ENCODE measurements at places on chromosomes 2 and 18. TPM values are rescaled to one million over a fixed set of nuclear protein-coding genes. Genes with fewer than 3 reads are reported as not detected.
A peak's percentile ranks its signal among the peaks of the same experiment; 100 is the strongest.

DNA sequence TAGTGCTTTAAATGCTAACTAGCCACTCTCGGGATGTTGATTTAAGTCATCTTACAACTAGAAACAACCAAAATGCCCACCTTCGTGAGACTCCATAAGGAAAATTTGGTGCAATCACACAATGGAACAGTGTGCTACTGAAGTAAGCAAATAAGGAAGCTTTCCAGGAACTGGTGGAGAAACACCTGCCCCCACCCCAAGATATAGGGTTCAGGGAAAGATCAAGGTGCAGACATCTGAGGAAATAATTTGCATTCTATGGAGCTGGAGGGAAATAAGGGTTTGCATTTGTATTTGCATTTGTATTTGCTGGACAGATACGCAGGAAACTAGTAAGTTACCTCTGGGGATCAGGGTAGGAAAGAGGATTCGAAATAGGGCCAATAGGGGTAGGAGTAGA lies 90.9 kb downstream of the ACAA2 start:
- DNase-seq: no peak

DNA sequence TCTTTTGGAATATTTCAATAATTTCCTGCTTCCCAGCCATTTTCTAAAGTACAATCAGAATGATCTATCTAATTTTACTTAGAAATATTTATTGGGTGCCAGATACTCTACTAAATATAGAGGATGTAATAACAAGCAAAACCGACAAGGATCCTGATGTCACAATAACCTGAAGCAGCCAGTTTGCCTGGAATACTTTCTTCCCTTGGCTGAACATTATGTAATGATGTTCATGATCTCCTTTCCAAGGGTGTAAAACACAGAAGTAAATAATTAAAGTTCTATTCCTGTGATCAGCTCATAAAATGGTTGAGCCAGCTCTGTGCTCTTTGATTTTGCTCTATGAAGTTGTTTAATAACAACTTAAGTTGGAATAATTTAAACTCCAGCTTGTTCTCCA lies 2.6 kb upstream of the MRPL19 start:
- DNase-seq: no peak

DNA sequence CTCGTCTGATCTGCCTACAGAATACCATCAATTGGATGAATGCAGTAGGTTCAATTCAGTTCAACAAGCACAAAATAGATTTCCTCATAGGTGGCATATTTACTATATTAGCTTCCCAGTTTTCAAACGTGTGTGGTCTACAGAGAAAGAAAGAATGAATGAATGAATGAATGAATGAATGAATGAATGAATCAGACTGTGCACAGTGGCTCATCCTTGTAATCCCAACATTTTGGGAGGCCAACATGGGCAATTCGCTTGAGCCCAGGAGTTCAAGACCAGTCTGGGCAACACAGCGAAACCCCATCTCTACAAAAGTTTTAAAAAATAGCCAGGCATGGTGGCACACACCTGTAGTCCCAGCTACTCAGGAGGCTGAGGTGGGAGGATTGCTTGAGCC lies 94.9 kb downstream of the TRABD2A start:
- no peak for DNase-seq

DNA sequence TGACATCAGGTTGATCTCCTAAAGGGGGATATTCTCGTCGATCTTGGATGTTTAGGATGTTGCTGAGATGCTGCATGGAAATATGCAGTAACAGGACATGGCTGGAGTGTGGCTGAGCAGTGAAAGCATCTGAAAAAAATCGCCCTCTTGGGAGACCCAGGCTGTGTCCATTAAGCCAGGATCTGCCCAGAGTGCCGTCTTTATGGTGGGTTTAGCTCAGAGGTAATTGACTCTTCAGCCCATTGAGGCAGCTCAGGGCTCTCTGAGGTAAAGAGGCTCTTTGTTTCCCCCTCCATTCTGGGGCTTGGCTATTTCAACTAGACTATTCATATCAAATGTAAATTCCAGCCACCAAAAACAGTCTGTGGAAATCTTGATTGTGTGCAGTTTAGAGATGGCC lies 26.5 kb downstream of the OSBPL6 start:
- peak; percentile 61 for DNase-seq

GRCh38 chr2:47274054-47274782 lies 119.1 kb upstream of the STPG4 start:
- DNase-seq: no peak

GRCh38 chr2:148888003-148888501 lies 13.0 kb downstream of the KIF5C start:
- DNase-seq: peak; percentile 71

- DNase-seq: peak; percentile 48
Measured at GRCh38 chr2:46812361-46813019, 103.1 kb downstream of the MCFD2 start.

GRCh38 chr18:46073474-46074331 lies 1.6 kb upstream of the PSTPIP2 start:
- peak; percentile 67 for DNase-seq

GRCh38 chr2:218447072-218447471 lies 28.1 kb downstream of the VIL1 start:
- DNase-seq: no peak

DNA sequence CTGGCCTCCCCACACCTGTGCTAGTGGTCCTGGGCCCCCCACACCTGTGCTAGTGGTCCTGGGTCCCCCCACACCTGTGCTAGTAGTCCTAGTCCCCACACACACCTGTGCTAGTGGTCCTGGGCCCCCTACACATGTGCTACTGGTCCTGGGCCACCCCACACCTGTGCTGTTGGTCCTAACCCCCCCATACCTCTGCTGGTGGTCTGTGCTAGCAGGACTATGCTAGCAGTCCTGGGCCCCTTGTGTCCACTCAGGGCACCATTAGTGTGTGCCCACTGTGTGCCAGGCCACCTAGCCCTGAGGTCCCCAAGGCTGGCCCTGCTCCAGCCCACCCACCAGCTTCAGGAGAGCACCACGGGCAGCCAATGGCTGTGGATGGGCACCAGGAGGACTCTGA lies 558.2 kb upstream of the SALL3 start:
- DNase-seq: no peak

- no peak for DNase-seq
Measured at GRCh38 chr2:1745171-1746023, 1.1 kb upstream of the PXDN start.

GRCh38 chr18:63971320-63972001 lies 1.6 kb downstream of the SERPINB8 start:
- no peak for DNase-seq

GRCh38 chr2:205887637-205888036 lies 198.3 kb downstream of the INO80D start:
- DNase-seq: no peak

- DNase-seq: no peak
Measured at GRCh38 chr2:234193977-234194563, 143.6 kb downstream of the SPP2 start.

DNA sequence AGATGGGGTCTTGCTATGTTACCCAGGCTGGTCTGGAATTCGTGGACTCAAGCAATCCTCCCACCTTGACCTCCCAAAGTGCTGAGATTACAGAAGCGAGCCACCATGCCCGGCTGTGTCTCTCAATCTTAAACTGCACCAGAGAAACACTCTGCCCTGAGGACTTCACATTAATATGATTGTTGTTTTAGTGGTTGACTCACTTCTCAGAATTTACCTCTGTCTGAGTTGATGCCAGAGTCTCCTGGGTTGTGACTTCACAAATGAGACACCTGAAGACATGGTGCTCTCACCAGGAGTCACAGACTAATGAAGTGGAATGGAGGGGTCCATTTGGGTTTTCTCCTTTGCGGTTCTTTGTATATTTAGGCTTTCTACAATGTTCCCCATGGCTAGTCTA lies 61.0 kb upstream of the TGIF1 start:
- no peak for DNase-seq

- DNase-seq: no peak
Measured at GRCh38 chr2:169343202-169343601, 19.1 kb downstream of the LRP2 start.

DNA sequence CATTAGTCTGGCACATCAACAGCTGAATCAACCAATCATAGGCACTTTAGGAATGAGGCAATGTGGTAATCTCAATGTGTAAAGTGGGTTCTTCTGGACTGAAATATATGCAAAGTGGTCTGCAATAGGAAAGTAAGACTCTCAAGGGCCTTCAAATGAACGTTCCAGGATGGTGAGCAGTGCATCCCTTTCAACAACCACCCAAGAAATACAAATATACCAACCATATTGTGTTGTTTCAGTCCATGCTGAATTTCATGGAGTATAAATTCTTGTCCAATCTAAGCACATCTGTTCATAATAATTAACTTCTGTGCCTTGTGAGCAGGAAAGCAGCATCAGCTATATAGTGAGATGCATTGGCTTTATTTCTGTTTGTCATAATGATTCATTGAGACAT lies 556.2 kb downstream of the THSD7B start:
- no peak for DNase-seq

DNA sequence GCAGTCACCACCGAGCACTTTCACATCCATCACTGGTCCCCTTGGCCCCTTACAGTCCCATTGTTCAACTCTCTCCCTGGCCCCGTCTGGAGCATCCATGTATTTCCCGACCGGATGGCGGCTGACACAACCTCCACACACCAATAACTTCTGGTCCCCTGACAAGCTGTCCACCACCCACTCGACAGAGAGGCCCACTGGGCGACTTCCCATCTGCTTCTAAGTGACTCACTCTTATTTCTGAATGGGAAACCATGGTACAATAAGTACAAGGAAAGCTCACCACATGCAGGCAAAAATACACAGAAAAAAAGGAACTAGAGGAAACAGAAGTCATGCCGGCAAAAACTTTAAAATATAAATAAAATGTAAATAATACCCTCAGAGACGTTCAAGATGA lies 82.9 kb upstream of the RAB12 start:
- DNase-seq: no peak

DNA sequence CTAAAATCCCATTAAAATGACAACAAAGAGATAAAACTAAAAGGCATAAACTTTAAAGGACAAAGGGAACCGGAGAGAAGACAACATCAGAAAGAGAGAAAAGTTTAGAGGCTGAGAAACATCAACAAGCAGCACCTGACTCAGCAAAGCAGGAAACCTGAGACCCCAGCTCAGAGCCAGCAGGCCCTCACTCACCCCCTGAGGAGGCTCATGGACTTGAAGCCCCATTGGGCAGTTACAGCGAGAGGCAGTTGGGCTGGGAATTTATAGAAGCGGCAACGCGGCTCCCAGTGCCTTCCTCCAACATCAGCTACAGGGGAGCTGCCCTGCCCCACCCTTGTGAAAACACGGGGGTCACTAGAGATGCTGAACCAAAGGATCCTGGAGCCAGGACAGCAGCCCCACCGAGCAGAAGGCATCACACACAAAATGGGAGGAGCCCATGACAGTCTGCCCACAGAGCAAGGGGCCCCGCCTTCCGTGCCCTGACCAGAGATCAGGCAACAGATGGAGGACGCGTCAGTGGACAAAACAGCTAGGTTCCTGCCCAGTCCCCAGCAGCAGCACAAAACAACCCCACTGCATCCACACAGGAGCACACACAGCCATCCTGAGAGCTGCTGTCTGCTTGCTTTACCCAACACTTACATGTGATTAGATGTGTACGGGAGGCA lies 52.7 kb downstream of the CMPK2 start:
- no peak for DNase-seq

- no peak for DNase-seq
Measured at GRCh38 chr2:239853121-239853520, 172.0 kb downstream of the NDUFA10 start.

- no peak for DNase-seq
Measured at GRCh38 chr2:158970241-158970751, 1.9 kb downstream of the TANC1 start.

DNA sequence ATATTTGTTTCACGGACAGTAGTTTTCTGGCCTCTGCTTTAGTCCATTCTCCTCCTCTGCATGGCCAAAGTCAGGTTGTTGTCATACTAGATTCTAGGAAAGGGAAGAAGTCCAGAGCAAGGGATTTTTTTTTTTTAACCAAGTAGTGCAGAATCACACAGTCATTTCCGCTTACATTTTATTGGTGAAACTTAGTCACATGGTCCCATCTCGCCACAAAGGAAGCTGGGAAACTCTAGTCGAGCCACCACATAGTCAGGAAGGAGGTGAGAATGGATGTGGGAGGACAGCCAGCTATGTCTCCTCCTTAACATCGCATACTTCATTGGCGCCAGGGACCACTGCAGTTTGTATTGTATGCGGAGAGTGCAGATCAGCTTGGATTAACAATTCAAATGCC lies 10.4 kb downstream of the HRH4 start:
- DNase-seq: no peak

DNA sequence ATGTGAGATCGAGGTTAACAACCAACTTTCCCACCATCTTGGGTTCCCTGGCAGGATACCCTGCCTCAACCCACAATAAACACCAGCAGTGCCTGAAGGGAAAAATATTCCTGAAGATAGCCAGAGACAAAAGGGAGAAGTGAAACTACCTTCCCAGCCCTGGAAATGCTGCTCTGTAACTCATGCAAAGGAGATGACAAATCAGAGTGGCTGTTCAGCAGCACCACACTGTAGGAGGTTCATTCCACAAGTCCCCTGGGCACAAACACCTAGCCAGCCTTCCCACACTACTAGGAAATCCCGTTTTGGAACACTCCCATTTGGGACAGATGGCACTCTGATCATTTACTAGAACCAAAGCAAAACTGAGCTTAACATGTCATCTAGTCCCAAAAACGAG lies 190.7 kb upstream of the RBBP8 start:
- DNase-seq: no peak

- DNase-seq: no peak
Measured at GRCh38 chr2:178404368-178404767, 46.6 kb downstream of the PRKRA start.

GRCh38 chr2:173286153-173286809 lies 68.4 kb upstream of the CDCA7 start:
- no peak for DNase-seq

PIGN gene
- 37.5 TPM for total RNA-seq

BOK gene
- 2.0 TPM for total RNA-seq

ADD2 gene
- 45.3 TPM for total RNA-seq

IL18R1 gene
- total RNA-seq: 0.07 TPM

LINC00305 gene
- total RNA-seq: not detected

IL1F10 gene
- total RNA-seq: not detected

INPP5D gene
- total RNA-seq: 4.2 TPM

PLEKHH2 gene
- 11.2 TPM for total RNA-seq

ZNF407 gene
- 9.0 TPM for total RNA-seq

SCN9A gene
- 1.1 TPM for total RNA-seq

RBM44 gene
- 0.34 TPM for total RNA-seq

KIF5C gene
- total RNA-seq: 53.0 TPM
